CD4-positive, alpha-beta T cell treated with Interleukin-15 for 4 hours (primary cell): ENCODE measurements at places on chromosomes 1 and 21.

DNA sequence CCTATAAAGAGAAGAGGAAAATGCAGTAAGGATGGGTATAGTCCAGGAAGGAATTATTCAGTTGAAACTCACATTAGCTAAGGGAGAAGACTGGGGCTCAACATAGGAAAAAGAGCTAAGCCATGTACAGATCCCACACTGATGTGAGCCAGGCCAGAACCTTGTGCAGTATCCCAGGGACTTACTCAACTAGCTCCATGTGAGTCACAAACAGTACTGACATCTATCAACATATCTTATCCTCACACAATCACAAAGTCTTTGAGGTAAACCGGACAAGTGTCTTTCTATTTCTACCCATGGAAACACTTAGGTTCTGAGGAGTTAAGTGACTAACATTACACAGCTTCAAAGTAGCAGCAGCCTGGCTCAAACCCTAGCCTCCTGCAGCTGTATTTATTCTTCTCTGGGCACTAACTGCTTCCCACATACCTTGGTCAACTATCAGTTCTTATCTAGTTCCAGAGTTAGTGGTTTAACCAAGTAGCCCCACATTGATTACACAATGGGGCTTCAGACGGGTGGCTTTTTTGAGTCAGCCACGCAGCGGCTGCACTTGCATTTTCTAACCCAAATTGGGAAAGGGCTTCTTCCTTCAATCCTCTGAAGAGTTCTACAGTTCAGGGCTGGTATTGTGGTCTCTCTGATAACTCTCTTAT lies 9.5 kb downstream of the CD5L start:
- no peak for DNase-seq

DNA sequence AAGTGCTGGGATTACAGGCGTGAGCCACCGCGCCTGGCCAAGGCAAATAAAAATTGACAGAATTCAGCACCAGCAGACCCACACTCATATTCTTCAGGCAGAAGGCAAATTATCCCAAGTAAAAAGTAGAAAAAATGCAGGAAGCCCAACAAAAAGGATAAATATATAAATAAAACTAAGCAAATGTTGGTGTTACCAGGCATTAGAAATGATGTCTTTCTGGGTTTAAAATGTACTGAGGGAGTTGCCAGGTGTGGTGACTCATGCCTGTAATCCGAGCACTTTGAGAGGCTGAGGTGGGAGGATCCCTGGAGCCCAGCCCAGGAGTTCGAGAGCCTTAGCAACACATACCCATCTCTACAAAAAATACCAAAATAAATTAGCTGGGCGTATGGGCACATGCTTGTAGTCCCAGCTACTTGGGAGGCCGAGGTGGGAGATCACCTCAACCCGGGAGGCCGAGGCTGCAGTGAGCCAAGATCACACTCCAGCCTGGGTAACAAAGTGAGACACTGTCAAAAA lies 6.3 kb downstream of the INTS11 start:
- no peak for DNase-seq

DNA sequence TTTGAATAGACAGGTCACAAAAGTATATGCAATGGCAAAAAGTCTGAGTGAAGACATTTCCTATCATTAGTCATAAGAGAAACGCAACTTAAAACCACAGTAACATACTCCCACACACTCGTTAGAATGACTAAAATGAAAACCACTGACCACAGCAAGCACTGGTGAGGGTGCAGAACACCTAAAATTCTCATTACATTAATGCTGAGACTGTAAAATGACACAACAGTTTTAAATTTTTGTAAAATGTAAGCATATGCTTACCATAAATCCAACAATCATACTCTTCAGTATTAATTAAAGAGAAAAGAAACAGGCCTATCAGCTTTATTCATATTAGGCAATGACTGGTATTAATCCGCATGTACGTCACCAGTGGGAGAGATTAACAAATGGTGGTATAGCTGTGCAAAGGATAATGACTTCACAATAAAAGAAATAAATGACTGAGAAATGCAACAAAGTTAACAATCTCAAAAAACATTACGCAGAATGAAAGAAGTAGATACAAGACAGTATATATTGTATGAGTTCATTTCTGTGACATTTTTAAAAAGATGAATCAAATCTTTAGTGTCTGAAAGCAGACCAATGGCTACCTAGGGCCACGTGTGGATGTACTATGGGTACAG lies 253.5 kb downstream of the AKT3 start:
- peak; percentile 70 for DNase-seq

- DNase-seq, result no peak
Measured at GRCh38 chr1:40722622-40723021, 31.1 kb downstream of the NFYC start.

GRCh38 chr21:44952929-44953627 lies 13.2 kb downstream of the SLX9 start:
- DNase-seq, result no peak

- DNase-seq, result peak; percentile 64
Measured at GRCh38 chr1:172398970-172399755, 21.3 kb upstream of the C1orf105 start.

DNA sequence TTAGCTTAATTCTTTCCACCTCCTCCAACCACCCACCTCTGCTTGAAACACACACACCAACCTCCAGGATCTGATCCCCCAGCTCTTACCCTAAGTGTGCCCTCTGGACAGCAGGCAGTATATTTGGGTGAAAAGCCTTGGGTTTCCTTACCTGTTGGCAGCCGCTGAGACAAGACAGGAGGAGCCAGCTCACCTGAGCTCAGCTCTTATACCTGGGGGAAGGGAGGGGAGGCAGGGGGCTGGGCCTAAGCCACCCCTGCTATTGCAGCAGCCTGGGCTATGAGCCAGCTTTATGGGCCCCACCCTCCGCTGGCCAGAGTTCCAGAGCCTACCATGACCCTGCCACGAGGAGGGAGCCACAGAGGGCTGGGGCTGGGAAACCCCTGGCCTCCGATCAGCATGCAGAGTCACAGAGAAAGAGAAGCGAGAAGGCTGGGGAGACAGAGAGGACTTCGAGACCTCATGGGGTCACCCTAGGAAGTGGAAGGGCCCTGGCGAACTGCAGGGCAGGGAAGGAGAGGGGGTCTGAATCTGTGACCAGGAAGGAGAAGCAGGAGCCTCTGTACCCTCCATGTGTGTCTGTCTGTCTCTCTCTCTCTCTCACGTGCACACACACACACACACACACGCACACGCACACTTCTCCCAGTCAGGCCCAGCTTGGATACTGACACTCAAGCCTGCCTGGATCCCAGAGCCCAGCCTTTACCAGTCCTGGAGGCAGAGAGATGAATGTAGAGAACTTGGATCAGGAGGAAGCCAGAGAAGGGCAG lies at the start of gene S100A14:
Gene S100A14 (minus strand): TSS at position 182 of the 773 bp plus-strand sequence. CDS start 467 bp downstream, outside the sequence.
- DNase-seq, result no peak

- DNase-seq, result no peak
Measured at GRCh38 chr1:91054780-91055481, 33.1 kb upstream of the ZNF644 start.

- DNase-seq, result no peak
Measured at GRCh38 chr1:29709704-29710280, 473.5 kb downstream of the PTPRU start.

GRCh38 chr1:108200687-108201051 lies 526 bp upstream of the SLC25A24 start:
- DNase-seq, result peak; percentile 64

- DNase-seq, result no peak
Measured at GRCh38 chr1:21541835-21542234, 32.6 kb downstream of the ALPL start.

DNA sequence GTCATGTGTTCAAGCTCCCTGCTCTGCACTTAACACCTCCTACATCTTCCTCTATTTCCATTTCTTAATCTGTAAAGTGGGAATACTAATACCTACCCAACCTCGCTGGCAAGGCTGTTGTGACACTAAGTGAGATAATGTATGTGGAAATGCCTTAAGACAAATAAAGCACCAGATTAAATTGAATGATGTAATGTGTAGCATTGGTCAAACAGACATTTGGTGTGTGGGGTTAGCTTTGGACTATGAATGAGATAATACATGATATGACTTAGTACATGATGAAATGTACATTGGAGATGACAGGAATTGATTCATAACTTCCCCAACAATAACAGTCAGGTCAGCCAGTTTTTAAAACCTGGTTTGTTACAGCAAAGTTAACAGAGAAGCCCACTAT lies 5.2 kb downstream of the AMPD1 start:
- DNase-seq, result no peak

DNA sequence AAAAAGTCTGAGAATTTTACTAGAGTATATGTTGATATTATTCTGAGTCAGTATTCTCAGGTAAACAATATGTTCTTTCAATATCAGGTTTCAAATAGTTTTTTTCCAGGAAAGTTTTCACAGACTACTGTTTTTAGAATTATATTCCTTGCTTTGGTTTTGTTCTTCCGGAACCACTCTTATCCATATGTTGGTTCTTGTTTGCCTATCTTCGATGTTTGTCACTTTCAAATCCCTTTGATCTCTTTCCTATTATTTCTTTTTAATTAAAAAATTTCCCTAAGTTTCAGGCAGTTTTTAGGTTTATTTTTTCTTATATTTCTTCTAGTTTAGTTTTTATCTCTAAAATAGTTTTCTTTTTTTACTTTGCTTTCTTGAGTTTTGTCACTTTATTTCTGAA lies 20.9 kb downstream of the NOS1AP start:
- DNase-seq, result no peak

- DNase-seq, result no peak
Measured at GRCh38 chr1:6244401-6245049, 546 bp downstream of the HES3 start.

DNA sequence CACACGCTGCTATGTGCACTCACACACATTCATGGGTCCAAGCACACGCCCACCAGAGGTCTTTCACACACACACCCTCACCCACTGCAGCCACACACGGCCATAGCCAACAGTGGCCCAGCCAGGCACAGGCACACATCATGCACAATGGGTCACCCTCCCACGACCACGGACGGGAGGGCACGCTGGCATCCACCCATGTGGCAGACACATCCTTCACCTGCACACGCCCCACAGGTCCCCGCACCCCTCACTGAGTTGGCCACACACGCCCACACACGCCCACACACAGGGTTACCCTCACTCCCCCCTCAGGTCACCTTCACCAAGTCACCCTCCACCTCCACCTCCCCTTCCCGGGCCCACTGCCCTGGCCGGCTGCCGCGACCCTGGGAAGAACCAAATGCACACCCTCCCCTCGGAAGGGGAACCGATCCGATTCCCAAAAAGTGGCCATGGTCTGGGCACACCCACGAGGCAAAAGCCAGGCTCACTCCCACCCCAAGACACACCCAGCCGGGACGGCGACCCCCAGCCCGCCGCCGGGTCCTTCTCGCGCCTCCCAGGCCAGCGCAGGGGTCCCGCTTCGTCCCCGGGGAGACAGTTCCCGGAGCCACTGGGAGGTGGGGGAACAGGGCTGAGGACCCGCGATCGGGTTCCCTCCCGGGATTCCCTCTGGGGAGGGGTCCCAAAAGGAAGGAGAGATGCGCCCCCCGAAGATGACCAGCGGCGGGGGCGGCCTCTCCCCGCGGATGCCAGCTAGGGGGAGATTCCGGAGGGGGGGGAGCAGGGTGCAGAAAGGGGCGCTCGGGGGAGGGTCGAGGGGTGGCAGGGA lies 860 bp downstream of the SDC3 start:
- no peak for DNase-seq

- no peak for DNase-seq
Measured at GRCh38 chr1:19130468-19130867, 79.6 kb downstream of the UBR4 start.

GRCh38 chr1:240415532-240415931 lies 196.4 kb downstream of the GREM2 start:
- DNase-seq, result no peak

DNA sequence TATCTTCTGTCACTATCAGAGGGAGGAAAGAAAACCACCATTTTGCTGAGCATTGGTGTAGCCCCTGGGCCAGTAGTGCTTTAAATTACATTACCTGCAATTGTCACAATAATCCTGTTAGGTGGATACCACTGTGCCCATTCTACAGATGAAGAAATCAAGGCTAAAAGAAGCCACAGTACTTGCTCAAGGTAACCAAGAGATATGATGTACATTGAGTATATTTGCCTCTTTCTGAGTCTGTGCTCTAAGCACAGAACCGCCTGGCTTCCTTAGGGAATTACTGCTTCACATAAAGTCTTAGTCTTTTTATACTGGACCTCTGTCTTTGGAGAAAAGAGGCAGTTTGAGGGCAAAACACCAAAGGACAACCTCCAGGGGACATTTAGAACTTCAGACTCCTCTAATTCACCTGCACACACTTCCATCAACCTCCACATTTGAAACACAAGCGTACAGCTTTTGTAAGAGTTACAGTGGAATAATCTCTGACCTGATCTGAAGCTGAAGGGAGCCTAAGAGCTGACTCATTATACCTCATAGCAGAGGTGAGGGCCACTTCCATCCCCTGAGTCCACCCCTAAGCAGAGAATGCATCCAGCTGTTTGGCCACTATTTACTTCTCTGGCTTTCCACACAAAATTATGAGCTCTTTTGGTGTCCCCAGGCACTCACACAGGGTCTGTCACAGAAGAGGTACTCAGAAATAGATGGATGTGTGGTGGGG lies 61.8 kb downstream of the PLPP3 start:
- no peak for DNase-seq

DNA sequence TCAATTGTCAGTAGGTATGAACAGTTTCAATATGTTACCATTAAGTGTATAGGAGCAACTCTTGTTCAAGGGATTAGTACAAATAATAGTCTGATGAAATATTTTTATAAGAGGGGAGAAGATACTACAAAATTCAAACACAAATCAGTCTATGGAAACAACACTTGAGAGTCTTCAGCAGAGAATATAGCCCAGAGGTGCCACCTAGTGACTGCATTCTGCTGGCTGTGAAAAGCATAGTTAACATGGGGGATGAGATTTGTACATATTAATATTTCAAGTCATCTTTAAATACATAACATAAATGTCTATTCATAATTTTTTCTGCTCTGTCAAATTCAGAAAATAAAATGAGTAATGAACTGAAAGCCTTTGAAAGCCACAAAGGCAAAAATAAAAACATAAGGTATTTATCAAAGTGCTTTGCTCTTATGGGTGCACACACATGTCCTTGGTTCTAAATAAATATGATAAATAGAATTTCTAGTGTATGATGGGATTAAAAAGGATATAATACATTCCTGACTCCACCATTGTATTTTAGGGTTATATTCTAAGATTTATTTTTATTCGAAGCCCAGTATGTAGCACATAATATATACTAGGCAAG lies 440.9 kb upstream of the ZRANB2 start:
- no peak for DNase-seq

DNA sequence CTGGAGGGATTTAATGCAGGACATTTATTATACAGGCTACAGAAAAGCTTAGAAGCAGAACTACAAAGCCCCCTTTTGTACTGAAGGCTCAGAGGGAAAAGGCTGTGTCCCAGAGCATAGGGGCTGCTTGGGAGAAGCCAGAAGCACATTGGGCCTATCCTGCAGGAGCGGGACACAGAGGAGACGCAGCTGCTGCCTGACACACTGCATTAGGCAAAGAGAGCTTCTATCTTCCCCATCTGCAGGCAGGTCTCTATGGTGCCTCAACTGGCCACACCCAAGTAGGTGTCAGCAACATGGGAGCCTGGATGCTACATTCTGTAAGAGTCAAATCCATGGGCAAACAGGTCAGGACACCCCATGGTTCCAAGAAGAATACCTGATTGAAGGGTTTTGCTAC lies 595.9 kb downstream of the AJAP1 start:
- no peak for DNase-seq
